ENCODE measurements at places on chromosomes 11 and 22.

GRCh38 chr11:17002543-17002942 is 11.7 kb downstream of the PLEKHA7 start:
- no peak for DNase-seq

DNA sequence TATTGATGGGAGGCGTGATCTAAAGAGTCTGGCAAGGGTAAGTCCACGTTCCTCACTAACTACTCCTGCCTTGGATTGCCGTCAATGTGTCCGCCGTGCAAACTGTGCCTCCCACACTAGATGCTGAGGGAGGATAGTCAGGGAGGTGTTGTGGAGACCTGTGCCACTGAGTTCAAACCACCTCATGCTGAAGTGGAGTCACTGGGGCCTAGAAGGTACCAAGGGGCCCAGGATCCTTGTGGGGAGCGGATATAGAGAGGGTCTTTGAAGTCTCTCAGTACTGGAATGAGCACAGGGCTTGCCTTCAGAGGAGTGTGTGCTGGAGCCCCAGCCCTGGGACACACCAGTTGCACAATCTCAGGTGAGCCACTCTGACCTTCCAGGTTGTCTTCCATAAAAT is 27.1 kb upstream of the TMPRSS4 start:
- DNase-seq = no peak

GRCh38 chr11:121159741-121160140 is 58.7 kb downstream of the TECTA start:
- DNase-seq = no peak

DNA sequence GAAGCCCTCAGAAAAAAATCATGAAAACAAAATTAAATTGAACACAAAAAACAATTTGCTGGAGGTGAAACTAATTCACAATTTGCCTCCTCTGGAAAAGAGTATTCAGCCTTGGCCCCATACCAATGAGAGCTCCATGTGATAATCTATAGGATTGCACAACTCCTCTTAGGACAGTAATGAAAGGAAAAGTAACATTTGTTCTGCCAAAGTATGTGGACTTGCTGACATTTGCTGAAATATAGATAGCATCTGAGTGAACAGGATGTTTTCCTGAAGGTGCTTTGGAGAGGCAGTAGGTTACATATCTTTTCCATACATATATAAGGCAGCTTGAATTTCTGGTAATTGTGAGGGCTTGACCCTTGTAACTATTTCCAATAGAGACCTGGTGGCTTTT is 122.8 kb downstream of the OR4C45 start:
- no peak for DNase-seq

- DNase-seq = no peak
Observed at GRCh38 chr22:19149991-19150390, at the start of gene GSC2. Gene GSC2 (minus strand): TSS chr22:19150292. CDS start chr22:19150283, 9 bp downstream.

GRCh38 chr11:44515048-44515447 is 50.4 kb upstream of the CD82 start:
- DNase-seq = no peak

DNA sequence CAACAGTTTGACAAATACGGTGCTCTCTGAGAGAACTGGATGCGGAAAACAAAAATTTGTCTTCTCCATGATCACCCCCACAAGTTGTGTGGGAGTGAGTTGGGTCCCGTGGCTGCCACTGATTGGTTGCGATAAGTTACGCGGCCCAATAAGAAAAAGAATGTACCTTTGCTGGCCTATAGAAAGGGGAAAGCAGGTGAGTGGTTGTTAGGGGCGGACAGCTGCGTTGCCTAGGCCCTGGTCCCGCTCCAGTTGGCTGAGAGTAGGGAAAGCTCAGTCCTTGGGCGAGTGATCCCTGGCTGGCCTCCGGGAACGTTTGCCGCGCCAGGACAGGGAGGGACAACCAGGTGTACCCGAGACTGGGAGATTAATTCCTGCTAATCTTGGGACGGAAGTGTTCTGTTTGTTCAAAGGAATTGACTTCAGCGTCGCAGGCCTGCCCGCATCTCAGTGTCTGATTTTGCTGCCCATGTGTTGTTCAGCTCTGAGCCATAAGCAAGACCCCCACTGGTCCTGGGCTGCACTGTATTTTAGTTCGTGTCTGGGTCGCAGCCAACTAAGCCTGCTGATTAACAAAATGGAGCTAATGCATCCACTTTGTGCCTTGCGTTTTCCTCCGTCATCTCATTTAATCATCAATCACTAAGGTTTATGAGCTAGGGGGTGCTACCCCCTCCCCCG is 773 bp upstream of the SYVN1 start:
- DNase-seq = peak; percentile 94
